Endothelial cell of umbilical vein (primary cell): ENCODE measurements at places on chromosomes 3 and 15. TPM values are rescaled to one million over a fixed set of nuclear protein-coding genes. Genes with fewer than 3 reads are reported as not detected.
A peak's percentile ranks its signal among the peaks of the same experiment; 100 is the strongest.

DNA sequence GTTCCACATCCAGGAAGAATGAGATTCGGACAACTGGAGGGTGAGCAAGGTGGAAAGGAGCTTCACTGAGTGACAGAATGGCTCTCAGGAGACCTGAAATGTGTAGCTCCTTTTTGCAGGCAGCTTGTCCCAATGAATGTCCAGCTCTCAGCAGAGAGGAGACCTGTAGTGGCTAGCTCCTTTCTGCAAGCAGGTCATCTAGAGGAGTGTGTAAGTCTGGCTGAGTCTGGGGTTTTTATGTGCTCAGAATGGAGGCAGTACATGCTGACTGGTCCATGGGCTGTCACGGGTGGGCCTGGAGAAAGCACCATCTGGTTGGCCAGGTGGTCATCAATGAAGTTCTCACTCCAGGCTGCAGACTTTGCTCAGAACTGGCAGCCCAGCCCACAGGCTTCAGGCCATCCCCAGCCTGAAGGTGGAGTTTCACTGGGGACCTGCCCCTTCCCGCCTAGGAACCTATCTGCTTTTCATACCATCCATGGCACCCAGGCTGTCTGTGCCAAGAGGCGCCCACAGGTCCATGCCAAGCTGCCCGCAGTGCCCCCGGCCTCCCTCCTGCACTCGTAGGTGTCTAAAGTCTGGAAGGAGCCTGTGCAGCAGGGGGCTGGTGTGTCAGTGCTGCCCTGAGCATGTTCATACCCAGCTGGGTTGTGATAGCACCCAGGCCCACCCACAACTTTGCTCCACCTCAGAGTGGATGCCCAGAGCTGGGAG is 276.6 kb downstream of the UBE2E2 start:
- no peak for DNase-seq

SFMBT1 gene
- total RNA-seq, result 4.6 and 6.0 TPM in 2 replicates

GRCh38 chr3:45258317-45258716 is 32.2 kb upstream of the TMEM158 start:
- DNase-seq, result no peak

DNA sequence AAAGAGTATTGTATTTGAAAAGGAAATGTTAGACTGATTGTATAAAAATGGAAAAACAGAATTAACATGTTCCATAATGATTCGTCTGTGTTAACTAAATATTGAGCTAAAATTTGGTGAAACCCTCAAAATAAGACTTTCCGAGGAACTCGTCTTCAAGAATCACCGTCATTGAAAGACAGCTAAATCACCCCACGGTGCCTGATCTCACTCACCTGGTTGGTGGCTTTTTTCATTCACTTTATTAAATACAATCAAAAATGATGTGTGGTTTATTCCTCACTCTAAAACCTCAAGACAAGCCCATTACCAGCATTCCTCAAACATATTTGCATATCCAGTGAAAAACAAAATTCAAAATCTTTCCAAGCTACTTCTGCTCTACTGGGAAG is 153.9 kb downstream of the FOXP1 start:
- no peak for DNase-seq

TICRR gene
- 19.4 and 20.5 TPM in 2 replicates for total RNA-seq

CSPG5 gene
- 0.55 and 0.65 TPM in 2 replicates for total RNA-seq

DNA sequence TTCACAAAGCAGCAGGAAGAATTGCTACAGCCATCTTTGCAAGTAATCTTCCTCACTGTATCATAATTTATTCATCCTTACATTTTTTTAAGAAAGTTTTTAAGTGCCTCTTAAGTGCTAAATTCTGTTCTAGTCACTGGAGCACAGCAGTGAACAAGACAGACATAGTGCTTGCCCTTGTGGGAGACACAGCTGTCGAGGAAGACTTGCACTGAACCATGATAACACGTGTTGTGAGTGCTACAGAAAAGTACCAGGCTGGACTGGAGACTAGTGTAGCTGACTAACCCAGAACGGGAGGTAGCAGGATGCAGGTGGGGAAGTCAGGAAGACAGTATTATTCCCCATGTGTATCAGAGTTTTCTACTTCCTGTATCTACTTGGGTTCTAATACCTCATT is 300.6 kb downstream of the TBL1XR1 start:
- DNase-seq, result no peak

EPB42 gene
- not detected in 2 replicates for total RNA-seq

- no peak for DNase-seq
These were observed 521.5 kb upstream of the PPP2R3A start for GRCh38 chr3:135444058-135444457.

DNA sequence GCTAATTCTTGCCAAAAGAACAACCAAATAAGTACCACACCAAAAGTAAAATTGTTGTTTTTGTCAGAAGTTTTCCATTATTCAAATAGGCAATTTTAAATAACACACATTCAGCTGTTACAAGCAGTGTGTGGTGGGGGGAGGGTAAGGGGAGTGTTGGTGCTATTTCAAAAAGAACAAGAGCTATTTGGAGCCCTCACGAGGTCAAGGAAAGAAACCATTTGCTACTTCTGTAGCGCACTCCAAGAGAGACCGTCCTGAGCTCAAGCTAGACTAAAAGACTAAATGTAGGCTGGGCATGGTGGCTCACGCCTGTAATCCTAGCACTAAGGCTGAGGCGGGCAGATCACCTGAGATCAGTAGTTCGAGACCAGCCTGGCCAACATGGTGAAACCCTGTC is 21.2 kb upstream of the IGF2BP2 start:
- DNase-seq, result no peak

GRCh38 chr3:183427876-183428446 is 458 bp downstream of the MCF2L2 start:
- peak; percentile 36 for DNase-seq

DNA sequence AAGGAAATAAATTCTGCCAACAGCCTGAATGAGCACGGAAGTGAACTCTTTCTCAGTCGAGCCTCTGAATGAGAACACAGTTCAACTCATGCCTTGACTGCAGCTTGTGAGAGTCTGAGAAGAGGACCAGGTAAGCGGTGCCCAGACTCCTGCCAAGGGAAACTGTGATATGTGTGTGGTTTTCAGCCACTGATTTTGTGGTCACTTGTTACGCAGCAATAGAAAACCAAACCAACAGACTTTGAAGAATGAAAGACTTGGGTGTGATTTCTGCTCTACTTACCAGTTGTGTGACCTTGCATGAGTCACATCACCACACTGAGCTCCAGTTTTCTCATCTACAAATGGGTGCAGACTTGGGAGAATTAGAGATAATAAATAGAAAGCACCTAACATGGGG is 30.6 kb upstream of the FAM107A start:
- DNase-seq, result no peak

- peak; percentile 26 for DNase-seq
These were observed 102.1 kb downstream of the SRGAP3 start for GRCh38 chr3:9147215-9147895.

ZBBX gene
- not detected in 2 replicates for total RNA-seq

GRCh38 chr3:69539134-69539533 is 153.2 kb upstream of the FRMD4B start:
- DNase-seq, result no peak

CPEB1 gene
- not detected in 2 replicates for total RNA-seq

SPINT1 gene
- 3.6 and 4.2 TPM in 2 replicates for total RNA-seq

DNA sequence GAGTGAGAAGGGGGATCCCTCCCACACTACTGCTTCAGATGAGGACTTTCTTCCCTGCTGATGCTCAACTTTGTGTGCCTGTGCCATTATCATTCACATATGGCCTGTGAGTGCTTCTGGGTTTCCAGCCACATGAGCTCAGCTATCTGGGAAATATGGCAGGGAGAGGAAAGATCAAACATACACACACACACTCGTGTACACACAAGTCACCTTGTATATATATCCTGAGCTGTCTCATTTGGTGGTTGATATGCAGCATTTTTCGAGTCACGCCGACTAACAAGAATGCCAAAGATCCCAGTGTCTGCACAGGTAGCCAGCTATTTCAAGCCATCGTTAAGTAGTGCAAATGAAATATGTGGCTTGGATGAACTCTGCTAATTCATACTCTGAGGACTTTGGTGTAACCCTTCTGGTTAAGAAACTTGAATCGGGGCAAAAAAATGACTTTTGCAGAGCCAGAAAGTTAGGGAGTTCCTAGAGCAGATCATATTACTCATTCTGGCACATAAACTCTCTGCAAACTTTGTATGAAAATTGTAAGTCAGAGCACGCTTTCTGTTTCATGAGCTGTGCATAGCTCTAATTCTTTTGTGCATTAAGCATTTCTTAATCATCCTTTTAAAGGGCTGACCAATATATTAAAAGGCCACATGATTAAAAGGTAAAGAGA is 24.9 kb upstream of the WNT5A start:
- DNase-seq, result no peak

- DNase-seq, result no peak
These were observed 61.0 kb upstream of the PPARG start for GRCh38 chr3:12227833-12228232.

DNA sequence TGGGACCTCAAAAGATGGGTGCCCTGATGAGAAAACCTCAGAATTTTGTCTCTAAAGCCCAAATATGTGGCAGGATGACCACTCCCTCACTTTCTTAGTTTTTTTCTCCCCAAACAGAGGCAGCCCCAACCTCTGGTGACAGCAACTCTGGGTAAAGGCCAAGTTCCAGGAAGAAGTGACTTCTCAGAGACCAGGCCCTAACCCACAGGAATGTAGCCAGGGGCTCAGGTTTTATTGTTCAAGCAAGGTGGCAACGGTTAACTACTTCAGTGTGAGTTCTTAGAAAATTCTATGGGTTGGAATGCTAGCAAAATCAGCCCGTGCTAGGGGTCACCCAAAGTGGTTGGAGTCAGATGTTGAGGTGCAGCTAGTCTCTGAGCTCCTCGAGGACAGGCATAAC is 5.1 kb upstream of the DNAJA4 start:
- DNase-seq, result no peak

DNA sequence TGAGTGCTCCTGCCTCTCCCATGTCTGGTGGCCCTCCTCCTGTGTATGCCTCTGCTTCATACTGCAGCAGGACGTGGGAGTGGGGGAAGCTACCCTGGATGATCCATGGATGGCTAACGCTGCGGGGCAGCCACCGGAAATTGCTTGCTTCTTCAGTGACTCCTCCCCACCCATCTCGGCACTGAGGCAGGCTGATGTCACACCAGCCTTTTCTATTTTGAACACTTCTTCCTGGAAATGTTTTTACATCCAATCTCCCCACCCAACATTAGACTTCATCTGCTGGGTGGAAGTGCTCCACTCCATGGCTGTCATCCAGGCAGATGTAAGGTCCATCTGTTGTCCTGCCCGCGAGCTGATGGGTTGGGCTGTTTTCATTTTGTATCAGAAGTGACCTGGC is 58.9 kb upstream of the MUC13 start:
- no peak for DNase-seq

DNA sequence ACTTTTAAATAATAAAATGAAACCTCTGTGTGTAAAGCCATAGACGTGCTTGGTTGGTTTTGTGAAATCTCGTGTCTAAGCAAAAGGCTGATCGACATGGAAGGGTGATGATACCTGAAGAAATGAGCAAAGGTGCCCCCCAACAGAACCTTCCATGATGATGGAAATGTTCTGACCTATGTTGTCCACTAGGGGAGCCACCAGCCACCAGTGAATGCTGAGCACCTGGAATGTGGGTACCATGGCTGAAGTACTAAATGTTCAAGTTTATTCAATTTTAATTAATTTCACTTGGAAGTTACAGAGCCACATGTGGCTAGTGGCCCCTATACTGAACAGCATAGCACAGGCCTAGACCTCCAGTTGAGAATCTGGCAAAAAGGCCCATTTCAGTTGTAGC is 158.8 kb downstream of the POLR2M start:
- no peak for DNase-seq

RTP3 gene
- total RNA-seq, result not detected in 2 replicates

GRCh38 chr3:24111711-24112110 is 166.6 kb downstream of the NR1D2 start:
- DNase-seq, result no peak

DNA sequence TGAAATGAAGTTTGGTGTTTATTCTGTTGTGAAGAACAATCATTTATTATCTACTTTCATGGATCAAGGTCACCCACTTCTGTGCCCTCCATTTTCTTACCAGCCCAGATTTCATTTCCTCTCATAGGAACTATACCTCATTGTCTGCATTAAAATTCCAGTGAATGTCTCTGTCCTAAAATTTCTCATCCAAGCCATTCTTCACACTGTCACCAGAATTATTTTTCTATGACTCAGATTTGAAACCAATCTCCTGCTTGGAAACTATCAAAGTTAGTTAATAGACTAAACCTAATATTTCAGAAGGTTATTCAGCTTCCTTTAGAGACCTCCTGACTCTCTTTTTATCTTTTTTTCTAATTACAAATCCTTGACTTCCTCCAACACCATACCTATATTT is 364.1 kb upstream of the CBLB start:
- DNase-seq, result no peak

DNA sequence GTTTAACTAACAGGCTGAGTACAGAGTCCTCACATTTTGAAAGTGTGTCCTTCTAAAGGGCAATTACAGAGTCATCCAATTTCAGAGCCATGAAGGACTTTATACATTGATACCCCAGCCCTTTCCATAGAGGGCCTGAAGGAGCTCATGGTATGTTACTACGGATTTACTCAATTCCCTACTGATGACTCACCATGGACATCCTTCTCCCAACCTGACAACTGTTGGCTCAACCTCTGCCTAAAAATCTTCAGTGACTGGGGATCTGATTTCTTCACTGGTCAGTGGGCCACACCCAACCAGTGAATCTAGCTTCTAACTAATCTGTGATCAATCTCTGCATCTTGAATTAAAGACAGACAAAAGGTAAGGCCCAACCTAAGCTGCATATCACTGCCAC is 963.4 kb upstream of the CFAP20DC start:
- DNase-seq, result no peak

- DNase-seq, result no peak
These were observed 1.0 kb downstream of the ONECUT1 start for GRCh38 chr15:52789008-52789600.

PRTG gene
- total RNA-seq, result 8.2 and 12.4 TPM in 2 replicates

LRRC3B gene
- total RNA-seq, result not detected in 2 replicates

DNA sequence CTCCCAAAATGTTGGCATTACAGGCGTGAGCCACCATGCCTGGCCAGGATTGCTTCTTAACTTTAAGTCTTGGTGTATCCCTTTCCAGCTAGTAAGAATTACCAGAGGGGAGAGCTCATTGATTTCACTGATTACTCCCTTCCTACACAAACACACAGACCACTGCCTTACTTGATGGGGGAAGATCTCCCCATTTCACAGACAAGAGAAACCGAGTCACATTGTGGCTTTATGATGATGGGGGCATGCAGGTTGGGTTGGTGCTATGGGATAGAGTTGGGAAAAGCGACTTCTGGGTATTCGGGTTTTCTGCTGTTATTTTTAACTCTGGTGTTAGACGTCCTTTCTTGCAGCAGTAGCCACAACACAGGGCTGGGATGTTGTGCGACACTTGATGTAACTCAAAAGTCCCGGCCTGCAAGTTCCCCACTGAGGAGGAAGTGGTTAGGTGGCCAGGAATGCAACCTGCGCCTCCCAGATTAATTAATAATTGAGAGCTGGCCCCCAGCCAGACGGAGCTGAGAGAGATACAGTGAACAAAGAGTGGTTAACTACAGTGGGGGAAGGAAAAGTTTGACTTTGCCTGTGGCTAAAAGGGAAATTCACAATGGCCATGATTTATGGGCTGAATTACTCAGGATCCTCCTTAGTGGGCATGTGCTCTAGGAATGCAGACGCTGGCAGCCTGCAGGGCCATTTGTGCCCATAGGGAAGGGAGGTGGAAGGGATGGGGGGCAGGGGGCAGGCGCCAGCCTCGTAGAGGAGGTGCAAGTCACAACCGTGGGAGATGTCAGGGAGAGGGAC is 63.6 kb downstream of the SMAD6 start:
- peak; percentile 93 for DNase-seq

CFAP100 gene
- total RNA-seq, result not detected in 2 replicates

- DNase-seq, result no peak
These were observed 23.7 kb downstream of the OXNAD1 start for GRCh38 chr3:16288664-16289063.

- no peak for DNase-seq
These were observed 7.1 kb upstream of the DLL4 start for GRCh38 chr15:40921949-40922607.
